ENCODE measurements at places on chromosomes 12 and 14.

GRCh38 chr12:63005382-63005781 is 70.4 kb upstream of the PPM1H start:
- DNase-seq, result no peak

GRCh38 chr12:56629459-56630179 is 507 bp downstream of the BAZ2A start:
- peak; percentile 24 for DNase-seq

DNA sequence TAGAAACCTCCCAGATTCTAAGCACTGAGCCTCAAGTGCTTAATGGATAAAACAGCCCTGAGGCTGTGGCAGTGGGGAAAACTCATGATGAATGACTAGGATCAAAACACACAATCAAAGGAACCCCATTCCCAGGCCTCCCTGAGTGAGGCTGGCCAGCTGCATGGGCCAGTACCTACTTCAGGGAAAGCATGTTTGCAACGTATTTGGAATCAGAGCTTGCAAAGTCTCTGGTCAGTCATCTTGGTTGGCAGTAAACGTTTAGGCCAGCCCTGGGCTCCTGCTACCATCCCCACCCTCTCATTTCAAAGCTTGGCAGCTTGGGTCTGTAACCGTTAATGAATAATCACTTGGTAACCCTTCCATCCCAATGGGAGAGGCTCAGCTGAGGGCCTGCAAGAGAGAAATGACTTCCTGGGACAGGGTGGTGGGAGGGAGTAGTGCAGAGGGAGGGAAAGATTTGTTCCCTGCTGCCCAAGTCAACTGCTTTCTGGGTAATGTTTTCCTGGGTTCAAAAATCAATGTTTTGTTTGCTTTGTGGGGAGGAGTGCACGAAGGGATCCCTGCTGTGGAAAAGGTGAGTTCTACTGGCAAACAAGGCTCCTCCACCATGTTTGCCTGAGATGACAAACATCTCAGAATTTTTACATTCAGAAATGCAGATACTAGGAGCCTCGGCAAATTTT is 2.0 kb upstream of the RNASE8 start:
- DNase-seq, result no peak

- DNase-seq, result no peak
Observed at GRCh38 chr14:57796556-57796955, 69.3 kb downstream of the SLC35F4 start.

GRCh38 chr14:66649498-66649897 is 141.6 kb downstream of the GPHN start:
- DNase-seq, result no peak

GRCh38 chr12:92511786-92512185 is 191.0 kb upstream of the PLEKHG7 start:
- no peak for DNase-seq

- DNase-seq, result no peak
Observed at GRCh38 chr12:125878483-125878882, 813.2 kb downstream of the AACS start.

GRCh38 chr14:25003537-25003936 is 46.4 kb downstream of the STXBP6 start:
- DNase-seq, result no peak

DNA sequence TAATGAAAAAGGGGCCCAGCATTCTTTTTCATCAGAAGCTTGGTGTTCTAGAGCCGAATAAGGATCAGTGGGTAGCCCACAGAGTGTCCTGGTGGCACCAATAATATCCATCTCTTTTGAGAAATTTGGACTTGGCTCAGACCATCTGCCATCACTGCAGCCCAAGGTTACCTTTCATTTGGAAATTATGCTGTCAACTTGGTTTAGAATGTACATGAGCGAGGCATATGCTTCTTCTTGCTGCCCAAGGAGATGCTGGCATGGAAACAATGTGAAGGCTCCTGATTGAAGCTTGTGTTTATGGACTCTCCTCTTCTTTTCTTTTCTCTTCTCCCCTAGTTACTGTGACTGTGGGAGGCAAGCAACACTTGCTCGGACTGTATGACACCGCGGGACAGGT is 50.0 kb downstream of the GPHB5 start:
- DNase-seq, result no peak

GRCh38 chr12:4169959-4170358 is 103.6 kb upstream of the CCND2 start:
- peak; percentile 27 for DNase-seq

DNA sequence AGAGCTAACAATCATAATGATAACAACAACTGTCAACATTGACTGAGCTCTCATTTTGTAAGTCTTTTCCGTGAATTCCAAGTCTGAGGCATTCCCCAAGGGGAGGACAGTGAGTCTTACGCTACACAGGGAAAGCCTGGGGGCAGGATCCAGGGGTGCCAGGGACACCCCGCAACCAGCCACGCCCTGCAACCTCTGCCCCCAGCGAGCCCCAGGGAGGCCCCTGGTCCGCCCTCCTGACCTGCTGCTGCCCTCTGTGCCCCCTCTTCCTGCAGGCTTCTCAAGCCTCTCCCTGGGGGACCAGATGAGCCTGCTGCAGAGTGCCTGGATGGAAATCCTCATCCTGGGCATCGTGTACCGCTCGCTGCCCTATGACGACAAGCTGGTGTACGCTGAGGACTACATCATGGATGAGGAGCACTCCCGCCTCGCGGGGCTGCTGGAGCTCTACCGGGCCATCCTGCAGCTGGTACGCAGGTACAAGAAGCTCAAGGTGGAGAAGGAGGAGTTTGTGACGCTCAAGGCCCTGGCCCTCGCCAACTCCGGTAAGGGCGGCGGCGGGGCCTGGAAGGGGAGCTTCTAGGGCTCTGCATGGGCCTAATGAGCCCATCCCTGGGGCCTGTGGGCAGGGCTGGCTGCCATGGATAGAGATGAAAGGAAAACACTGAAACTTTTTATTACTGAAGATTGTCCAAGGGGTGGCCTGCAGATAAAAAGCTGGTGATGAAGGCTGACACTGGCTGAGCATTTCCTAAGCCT is 115.4 kb downstream of the ESRRB start:
- no peak for DNase-seq

DNA sequence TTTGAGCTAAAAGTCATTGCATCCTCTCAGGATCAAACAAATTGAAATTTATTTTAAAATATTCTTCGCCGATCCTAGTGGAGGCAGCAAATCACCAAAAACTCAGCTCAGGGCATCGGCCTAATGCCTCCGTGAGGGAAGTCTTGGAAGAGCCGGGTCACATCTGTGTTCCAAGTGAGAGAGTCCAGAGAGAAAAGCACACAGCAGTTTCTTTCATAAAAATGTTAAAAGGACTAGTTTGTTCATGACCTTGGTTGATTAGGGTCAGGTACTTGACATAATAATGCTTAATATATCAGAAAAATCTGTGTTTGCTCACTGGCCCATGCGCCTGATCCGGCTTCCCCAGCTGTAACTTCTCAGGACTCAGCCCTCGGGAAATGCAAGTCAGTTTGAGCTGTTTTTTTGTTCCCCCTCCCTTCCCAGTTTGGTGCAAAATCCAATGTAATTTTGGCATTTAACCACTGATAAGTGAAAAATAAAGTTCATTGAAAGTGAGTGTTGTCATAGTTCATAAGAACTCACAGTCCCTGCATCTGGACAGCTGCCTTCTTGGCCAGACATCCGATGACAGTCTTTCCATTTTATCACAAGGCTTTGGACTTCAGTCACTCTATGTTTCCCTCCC is 161.7 kb downstream of the CAND1 start:
- no peak for DNase-seq

DNA sequence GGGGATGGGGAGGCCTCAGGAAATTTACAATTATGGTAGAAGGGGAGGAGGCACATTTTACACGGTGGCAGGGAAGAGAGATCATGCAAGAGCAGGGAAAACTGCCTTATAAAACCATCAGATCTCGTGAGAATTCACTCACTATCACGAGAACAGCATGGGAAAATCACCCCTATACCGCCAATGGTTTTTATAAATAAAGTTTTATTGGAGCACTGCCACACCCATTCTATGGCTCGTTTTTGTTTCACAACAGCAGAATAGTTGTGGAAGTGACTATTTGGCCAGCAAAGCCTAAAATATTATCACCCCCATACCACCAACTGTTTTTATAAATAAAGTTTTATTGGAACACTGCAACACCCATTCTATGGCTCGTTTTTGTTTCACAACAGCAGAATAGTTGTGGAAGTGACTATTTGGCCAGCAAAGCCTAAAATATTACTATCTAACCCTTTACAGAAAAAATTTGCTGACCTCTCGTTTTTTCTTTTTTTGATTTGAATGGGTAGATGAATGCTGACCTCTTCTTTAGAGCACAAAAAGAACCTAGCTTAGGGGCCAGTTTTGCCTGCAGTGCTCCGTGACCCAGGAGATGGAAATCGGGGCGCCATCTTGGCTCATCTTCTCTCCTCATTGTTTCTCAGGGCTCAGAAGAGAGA is 77.3 kb upstream of the RIN3 start:
- no peak for DNase-seq

GRCh38 chr14:48331421-48331820 is 656.0 kb upstream of the MDGA2 start:
- DNase-seq, result no peak

DNA sequence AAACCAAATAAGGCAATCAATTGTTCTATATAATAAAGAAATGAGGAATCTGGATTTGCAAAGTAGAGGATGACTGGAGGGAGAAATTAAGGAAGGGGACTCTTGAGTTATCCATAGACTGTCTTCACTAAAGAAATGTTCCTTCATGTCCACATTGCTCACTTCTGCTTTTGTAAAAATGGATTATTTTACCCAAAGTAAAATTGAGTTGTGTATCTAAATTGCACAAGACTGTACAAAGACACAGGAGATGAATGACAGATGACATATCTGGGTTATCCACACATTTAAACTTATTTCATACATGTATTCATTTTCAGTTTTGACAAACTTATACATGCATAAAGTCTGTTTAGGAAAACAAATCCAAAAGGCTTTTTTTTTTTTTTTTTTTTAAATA is 11.3 kb downstream of the ATP2B1 start:
- no peak for DNase-seq

DNA sequence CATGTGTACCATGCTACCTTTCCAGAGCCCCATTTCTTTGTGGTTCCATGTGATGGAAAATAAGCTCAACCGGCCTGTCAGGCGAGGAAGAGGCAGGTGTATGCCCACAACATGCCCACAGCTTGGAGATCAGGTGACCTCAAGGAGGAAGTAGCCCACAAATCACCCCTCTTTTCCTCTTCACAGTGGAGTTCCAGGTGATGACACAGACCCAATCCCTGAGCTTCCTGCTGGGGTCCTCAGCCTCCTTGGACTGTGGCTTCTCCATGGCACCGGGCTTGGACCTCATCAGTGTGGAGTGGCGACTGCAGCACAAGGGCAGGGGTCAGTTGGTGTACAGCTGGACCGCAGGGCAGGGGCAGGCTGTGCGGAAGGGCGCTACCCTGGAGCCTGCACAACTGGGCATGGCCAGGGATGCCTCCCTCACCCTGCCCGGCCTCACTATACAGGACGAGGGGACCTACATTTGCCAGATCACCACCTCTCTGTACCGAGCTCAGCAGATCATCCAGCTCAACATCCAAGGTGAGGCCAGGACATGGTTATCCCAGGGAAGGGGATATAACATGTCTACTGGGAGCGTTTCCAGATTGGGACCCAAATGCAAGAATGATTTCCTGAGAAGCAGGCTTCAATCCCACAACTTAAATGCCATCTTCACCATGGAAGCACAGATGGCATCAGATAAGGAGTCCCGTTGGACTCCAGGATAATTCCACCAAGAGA is 5.5 kb downstream of the TAPBPL start:
- DNase-seq, result no peak

DNA sequence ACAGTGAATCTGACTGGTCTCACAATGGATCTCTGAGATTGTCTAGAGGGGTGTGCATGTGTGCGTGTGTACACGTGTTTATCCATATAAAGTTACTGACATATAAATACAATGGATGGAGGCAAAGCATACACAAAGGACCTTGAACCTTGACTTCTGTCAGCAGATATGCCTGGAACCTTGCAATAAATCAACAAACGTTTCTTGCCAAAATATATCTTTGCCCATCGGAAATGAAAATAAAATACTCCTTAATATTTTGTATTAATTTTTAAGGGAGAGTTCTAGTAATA is 52.1 kb upstream of the KCNJ8 start:
- DNase-seq, result no peak
